ENCODE measurements at places on chromosomes 2 and 18.

- DNase-seq: no peak
These were observed at the start of gene SCYGR3 for GRCh38 chr2:227614740-227615139. Gene SCYGR3 (minus strand): TSS chr2:227614840. CDS start chr2:227614840, 0 bp downstream.

DNA sequence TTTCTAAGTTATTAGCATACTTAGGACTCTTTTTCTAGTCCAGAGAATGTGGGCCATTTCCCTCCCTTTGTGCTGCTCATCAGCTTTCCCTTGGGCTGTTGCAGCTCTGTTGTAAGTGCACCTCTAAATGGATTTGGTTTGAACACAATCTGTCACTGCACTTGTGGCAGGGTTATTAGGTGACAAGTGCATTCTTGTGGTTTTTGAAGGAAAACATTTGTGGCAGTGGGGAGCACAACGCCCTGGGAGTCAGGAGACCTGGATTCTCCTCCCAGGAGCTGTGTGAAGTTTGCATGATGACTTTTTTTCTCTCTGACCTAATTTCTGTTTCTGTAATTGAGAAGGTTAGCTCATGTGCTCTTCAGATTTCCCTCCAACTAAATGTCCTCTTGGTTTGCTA is 630.9 kb upstream of the FAM98A start:
- no peak for DNase-seq

DNA sequence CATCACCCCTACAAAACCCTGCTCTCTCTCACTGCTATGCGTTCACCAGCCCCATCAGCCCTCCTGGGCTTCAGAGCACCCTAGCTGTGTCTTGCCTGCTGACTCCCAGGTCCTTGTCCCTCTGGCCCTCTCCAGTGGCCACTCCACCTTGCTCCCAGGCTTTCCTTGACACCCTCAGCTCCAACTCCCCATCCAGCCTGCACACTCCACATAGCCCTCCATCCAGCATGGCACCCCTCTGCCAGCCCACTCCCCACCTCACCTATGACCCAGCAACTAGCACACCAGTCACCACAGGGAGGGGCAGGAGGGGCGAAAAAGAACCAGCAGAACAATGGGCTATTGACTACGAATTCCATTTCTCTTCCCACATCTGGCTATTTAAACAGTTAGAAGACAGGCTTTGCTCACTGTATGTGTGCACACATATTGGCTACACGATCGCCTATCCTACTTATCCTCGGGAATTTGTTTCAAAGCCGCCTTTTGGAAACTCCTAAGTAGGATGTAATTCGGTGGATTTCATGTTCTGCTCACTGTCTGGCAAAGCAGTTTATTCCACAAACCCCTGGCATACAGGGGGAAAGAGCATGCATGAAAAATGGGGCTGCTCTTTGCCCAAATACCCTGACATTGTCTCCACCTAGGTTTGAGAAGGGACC is 195.3 kb downstream of the SMAD2 start:
- DNase-seq: no peak

DNA sequence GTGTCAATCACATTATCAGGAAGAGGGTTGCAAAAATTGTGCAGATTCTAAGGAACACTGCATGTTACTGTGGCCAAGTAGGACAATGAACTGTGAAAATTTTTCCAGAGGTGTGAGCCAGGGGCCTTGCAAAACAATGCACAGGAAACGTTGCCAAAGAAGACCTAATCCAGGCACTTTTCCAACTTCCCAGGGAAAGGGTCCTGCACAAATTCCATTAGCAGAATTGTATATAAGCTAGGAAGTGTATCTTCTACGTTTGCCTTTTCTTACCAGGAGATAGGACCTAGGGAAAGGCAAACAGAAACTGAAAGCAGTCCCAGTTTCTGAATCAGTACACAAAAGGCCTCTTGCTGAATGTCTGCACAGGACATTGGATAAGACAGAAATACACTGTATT is 1888.3 kb upstream of the CELF4 start:
- no peak for DNase-seq

- no peak for DNase-seq
These were observed 40.0 kb upstream of the SULT1C3 start for GRCh38 chr2:108199726-108200125.

- no peak for DNase-seq
These were observed 921.9 kb downstream of the CCDC85A start for GRCh38 chr2:57105694-57106093.

DNA sequence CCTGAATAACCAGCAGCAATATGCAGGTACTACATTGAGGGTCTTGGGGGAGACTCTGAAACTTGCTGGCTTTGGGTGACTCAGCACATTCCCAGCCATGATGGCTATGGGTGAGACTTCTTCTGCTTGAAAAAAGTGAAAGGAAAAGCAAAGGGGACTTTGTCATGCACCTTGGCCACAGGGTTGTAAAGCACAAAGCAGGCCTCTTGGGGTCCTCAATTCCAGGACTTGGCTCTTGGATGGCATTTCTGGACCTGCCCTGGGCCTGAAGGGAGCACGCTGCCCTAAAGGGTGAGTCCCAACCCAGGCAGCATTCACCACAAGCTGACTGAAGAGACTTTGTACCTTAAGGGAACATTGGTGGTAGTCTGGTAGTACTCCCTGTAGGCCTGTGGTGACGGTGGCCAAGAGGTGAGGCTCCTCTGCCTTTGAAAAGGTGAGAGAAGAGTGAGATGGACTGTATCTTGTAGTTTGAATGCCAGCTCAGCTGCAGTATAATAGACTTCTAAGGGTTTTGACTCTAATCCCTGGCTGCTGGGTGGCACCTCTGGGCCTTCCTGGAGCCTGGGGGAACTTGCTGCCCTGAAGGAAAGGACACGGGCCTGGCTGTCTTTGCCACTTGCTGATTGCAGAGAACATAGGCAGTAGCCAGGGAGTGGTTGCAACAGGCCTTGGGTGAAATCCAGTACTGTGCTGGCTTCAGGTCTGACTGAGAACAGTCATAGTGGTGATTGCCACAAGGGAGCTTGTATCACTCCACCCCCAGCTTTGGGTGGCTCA is 36.5 kb upstream of the CYTIP start:
- no peak for DNase-seq

DNA sequence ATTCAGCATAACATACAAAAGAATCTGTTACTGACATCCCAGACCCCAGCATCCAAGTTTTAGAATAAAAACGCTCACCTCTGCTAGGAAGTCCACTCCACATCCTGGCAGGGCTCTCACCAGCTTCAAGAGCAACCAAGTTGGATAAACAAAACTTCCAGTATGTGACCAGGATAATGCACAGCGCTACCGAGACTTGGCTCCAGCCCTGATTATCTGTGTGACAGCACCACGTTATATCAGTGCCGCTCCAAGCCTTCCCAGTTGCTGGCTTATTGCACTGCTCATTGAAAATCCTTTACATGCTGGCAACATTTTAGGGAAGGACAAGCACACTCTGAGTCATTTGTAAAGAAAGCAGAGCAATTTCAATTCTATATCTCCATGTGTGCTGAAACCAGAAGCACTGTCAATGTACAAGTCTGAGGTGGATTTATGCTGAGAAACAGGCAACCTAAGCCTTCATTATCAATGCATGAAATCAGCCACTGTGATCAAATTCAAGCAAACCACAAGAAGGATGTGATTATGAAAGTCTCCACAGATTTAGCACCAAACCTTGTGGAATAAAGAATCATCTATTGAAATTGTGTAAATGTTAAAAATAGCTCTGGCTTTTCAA is 115.7 kb downstream of the ZNF385B start:
- DNase-seq: no peak

DNA sequence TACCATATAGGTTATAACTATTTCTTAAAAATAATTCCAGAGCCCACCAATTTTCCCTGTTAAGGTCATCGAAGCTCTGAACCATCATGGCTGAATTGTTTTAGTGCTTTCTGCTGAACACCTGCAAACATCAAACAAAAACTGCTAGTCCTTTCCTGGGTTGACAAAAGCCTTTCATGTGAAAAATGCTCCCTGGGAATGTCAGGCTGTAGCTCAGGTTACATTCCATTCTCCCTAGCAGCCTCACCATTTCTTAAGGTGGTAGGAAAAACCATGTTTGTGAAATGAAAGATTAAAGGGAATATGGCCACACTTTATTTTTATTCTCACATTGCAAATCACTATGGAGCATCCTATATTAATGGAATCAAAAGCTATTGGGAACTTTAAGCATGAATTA is 5.7 kb downstream of the TCF4 start:
- DNase-seq: no peak

GRCh38 chr2:12839339-12839738 is 122.6 kb downstream of the TRIB2 start:
- DNase-seq: no peak

GRCh38 chr18:41917181-41917580 is 37.9 kb upstream of the PIK3C3 start:
- no peak for DNase-seq

GRCh38 chr2:66512626-66513025 is 77.7 kb downstream of the MEIS1 start:
- DNase-seq: no peak

GRCh38 chr18:4096486-4096885 is 358.6 kb downstream of the DLGAP1 start:
- DNase-seq: no peak

DNA sequence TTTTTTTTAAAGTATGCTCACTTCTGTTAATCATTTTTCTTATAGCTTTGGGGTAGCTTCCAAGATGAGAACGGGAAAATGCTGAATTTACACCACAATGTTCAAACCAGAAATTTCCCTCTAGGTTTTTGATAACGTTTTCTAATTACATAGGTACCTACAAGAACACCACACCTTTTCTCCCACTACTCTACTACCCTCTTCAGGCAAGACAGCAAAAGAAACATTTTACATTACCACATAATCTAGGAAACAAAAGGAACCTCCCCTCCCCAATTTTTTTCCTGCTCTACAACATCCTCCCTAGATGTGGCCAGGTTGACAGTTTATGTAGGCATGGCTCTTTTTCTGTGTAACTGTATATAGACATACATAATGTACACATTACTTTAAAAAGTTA is 32.4 kb downstream of the NDUFAF7 start:
- DNase-seq: no peak

GRCh38 chr2:171432969-171433762 is 624 bp downstream of the METTL8 start:
- DNase-seq: peak; percentile 35

DNA sequence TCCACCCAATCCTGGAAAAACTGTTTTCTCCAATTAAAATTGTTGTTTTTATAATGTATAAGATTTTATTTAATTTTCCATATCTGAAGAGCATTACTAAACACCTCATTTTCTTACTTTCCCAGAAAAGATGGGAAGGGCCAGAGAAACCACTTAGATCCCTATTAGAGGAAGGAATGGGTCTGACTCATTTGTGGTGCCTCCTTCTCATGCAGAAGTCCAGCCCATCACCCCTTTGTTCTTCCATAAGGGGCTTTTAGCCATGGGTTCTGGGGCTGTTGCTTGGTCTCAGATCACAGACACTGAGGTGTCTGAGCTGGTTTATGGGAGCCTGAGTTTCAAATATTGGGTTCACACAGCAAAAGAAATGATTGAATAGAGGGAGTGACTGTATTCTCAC is 152.2 kb downstream of the ESCO1 start:
- no peak for DNase-seq

DNA sequence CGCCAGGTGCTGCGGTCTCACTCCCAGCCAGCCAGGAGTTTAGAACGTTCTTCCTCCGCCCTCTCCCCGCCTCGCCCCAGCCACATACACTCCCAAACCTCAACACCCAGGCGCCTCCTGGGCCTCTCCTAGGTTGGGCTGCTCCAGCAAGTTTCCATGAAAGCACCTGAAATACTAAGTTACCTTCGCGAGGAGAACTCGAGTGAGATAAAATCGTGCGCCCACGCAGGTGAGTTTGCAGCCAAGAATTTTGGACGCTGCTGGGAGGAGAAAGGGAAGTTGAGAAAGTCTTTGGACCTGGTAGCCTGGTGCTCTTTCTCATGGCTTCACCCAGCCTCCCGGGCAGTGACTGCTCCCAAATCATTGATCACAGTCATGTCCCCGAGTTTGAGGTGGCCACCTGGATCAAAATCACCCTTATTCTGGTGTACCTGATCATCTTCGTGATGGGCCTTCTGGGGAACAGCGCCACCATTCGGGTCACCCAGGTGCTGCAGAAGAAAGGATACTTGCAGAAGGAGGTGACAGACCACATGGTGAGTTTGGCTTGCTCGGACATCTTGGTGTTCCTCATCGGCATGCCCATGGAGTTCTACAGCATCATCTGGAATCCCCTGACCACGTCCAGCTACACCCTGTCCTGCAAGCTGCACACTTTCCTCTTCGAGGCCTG is at the start of gene GPR39:
Gene GPR39 (plus strand): TSS at position 83 of the 673 bp plus-strand sequence.
- DNase-seq: no peak

DNA sequence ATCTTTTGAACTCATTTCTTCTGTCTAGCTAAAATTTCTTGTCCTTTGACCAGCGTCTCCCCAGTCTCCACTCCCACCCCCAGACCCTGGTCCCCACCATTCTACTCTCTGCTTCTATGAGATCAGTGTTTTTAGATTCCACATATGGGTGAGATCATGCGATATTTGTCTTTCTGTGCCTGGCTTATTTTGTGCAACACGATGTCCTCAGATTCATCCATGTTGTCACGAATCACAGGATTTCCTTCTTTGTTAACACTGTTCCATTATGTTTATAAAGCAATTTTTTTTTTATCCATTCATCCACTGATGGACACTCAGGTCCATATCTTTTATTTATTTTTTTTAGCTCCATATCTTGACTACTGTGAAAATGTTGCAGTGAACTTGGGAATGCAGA is 16.0 kb upstream of the ACYP2 start:
- no peak for DNase-seq

- DNase-seq: no peak
These were observed 132.4 kb upstream of the APCDD1 start for GRCh38 chr18:10322004-10322403.

DNA sequence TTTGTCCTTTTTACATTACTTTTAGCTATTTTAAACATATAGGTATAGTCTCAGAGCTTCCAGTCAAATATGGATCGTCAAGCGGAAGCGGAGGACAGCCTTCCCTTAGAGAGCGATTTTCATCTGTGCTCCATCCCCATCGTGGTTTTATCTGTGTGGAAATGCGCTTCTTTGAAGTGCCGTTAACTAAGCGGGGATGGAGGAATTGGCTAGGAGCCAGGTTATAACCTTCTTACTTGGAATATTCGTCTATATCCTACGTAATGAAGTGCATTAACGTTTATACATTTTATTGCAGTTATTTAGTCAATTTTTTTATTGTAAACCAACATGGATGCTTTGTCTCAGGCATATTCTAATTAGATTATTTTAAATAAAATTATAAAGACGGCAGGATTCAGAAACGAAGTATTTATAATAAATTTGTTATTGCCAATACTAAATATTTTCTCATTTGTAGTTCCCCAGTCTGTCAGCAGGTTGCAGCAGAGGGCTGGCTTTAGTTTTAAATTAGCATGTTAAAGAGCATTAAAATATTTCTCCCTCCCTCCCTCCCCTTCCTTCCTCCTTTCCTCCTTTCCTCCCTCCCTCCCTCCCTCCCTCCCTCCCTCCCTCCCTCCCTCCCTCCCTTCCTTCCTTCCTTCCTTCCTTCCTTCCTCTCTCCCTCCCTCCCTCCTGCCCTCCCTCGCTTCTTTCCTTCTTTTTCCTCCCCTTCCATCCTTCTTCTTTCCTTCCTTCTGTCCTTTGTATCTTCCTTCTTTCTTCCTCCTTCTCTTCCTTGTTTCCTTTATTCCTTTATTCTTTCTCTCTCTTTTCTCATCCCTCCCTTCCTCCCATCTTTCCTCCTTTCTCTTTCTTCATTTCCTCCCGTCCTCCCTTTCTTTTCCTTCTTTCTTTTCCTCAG is 80.6 kb upstream of the DOCK10 start:
- DNase-seq: peak; percentile 34

- DNase-seq: no peak
These were observed 69.7 kb downstream of the UGGT1 start for GRCh38 chr2:128160616-128161275.

Data from CD4-positive, alpha-beta T cell treated with Interleukin-15 for 4 hours (primary cell).